ENCODE measurements at places on chromosomes 5 and 9. TPM values are rescaled to one million over a fixed set of nuclear protein-coding genes. Genes with fewer than 3 reads are reported as not detected.

Gene CATSPER3
- total RNA-seq = not detected

Gene CNTNAP3
- not detected for total RNA-seq

Gene PRLR
- 0.03 TPM for total RNA-seq

Gene SPATA31A3
- not detected for total RNA-seq

DNA sequence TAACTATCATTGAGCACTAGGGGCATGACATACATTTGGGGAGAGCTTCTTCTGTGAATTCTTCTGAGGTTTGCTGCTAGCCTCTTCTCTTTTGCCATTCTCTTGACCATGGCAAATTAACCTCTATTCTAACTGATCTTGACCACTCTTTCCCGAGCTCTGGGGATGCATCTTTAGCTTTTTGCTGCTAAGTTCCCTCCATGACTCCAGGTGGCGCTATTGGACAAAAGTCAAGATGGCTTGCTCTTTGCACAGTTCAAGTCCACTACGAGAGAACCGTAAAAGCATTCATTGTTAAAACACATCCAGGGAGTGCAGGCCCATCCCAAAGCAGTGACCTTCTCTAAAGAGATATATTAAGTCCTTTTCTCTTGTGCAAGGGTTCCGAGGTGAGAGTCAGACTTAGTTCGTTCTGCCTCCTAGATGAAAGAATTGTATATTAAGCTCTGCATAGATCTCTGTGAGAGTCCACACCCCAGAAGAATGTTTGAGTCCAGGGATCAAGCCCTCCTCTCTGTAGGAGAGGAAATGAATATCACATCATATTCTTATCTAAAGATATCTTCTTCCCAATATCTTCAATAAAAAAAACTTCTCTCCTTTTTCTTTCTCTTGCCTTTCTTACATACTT is 1152.9 kb upstream of the CDH6 start:
- no peak for DNase-seq

DNA sequence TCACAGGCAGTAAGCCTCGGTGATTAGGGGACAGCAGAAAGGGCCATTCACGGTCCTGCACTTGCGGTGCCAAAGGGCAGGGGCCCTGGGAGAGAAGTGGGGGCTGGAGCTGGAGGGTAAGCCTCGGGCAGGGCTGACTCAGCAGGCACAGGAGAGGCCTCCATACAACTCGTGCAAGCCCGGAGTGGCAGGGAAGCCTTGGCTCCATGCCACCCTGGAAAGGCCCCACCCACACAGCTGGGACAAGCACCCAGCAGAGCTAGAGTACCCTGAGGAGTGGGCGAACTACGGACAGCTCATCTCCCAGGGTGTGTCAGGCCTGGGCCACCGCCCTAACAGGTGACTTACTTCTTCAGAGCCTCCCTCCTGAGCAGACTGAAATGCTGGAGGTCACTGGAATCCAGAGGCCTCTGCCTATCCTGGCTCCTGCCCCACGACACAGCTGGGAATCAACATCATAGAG is 5.6 kb upstream of the CAMK2A start:
- DNase-seq = no peak

DNA sequence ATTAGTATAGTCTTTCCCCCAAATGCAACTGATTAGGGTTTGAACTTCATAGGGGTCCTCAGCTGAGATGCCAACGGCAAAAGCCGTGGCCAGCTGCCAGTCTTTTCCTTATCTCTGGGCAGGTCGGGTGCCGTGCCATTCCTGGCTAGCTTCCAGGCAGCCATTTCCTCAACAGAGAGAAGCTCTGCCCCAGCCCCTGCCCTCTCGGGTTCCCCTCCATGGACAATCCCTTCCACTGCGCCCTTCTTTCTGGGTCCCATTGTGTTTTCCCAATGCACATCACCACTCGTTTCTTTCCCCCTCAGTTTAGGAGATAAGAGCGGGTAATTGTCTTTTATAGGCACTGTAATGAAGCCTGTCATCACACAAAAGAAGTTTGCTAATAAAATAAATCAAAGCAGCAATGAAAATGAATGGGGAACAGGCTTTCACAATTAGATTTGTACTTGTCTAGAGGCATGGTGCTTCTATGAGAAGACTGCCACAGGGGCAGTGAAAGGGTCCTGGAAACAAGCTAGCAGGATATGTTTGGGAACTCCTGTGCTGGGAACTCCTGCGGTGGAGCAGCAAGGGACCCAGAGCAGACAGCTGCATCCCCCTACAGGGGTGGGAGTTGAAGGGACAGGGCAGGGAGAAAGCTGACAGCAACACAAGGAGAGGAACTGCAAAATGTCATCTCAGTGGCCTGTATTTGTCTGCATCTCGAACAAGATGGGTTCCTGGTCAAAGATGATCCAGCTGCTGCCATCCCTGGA is 48.0 kb upstream of the SAP30L start:
- DNase-seq = no peak

DNA sequence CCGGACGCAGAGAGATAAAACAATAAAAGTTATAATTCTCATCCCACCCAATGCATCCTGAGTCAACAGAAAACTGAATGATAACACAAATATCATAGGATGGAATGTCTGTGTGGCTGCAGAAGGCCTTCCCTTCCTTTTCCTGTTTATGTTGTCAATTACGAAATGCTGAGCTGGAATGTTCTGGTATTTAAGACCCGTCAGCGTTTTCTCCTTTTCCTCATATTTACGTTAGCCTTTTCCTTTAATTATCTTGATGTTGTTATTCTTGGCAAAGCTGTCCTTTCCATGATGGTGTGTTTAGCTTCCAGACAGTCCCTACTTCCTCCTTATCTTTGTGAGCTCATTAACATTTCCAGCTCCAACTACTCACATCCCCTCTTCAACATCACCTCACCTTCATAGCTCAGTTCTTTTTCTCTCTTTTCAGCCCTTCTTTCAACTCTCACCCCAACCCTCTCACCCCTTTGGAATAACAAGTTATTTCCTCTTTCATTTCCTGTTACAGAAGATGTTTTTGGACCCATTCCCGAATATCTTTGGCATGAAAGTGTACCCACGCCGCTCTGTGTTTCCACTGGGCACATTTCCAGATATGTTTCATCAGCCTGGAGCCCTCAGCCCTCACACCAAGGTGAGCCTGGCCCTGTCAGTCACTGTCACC is 221.6 kb downstream of the NR2F1-AS1 start:
- no peak for DNase-seq

DNA sequence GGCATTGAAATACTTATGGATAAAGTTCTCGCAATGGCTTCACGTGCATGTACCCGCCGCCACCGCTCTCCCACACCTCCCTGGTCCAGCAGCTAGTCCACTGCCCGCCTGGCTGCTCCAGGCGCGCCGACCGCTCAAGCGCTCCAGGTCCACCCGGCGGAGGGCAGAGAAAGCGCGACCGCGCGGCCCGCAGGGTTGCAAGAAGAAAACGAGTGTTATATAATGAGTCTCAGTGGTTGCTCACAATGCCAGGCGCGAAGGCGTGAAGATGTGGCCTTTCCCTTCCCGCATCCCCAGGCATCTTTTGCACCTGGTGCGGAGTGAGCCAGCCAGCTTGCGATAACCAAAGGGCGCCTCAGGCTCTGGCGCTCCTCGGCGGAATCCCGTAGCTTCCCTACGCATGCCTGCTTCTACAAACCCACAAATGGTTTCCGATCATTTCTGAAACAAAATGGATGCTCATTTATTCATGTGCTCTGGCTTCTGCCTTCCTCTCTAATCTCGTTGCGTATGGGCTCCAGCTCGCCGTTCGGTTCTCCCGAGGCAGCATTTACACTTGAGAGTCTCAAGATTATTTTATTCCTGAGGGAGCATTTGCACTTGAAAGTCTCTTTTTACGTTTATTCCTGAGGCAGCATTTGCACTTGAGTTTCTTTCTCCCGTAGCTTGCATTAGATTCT is 25.7 kb downstream of the CDKN2A start:
- DNase-seq = no peak
